Esophagus muscularis mucosa (tissue), 4 donors: ENCODE measurements at places on chromosomes 4 and X. TPM values are rescaled to one million over a fixed set of nuclear protein-coding genes. Genes with fewer than 3 reads are reported as not detected.

DNA sequence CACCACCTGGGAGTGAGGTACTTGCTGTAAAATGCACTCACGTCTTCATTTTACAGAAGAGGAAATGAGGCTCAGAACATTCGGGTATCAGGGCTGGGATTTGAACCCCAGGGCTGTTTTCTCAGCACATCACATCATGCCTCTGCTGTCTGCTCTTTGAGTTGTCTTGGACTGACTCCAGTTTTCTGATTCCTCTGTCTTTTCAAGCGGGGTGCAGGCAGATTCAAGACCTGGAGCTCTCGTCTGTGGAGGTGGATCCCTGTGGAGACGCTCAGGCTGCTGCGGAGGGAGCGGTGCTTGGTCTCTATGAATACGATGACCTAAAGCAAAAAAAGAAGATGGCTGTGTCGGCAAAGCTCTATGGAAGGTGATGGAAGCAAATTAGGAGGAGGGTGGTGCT is 6.3 kb downstream of the LAP3 start:
- no peak for DNase-seq
- H3K4me3 ChIP-seq, result no peak overlapping the region
- no peaks in the 10 kb centered on the region for H3K27me3 ChIP-seq

GRCh38 chr4:8195841-8196458 is 3.1 kb upstream of the SH3TC1 start:
- H3K27me3 ChIP-seq, result no peaks in the 10 kb centered on the region
- H3K4me3 ChIP-seq, result no peak overlapping the region
- DNase-seq, result no peak
- peaks cover 55% of the 10 kb centered on the region for H3K4me1 ChIP-seq

Gene PLK4
- total RNA-seq, result 0.78 TPM

Gene SSX1
- not detected for total RNA-seq

GRCh38 chrX:115214151-115214550 is 19.7 kb downstream of the LRCH2 start:
- H3K27me3 ChIP-seq, result no peaks in the 10 kb centered on the region
- no peak overlapping the region for H3K27ac ChIP-seq
- H3K4me1 ChIP-seq, result no peaks in the 10 kb centered on the region
- no peaks in the 10 kb centered on the region for H3K36me3 ChIP-seq
- no peak for DNase-seq
- H3K4me3 ChIP-seq, result no peak overlapping the region

DNA sequence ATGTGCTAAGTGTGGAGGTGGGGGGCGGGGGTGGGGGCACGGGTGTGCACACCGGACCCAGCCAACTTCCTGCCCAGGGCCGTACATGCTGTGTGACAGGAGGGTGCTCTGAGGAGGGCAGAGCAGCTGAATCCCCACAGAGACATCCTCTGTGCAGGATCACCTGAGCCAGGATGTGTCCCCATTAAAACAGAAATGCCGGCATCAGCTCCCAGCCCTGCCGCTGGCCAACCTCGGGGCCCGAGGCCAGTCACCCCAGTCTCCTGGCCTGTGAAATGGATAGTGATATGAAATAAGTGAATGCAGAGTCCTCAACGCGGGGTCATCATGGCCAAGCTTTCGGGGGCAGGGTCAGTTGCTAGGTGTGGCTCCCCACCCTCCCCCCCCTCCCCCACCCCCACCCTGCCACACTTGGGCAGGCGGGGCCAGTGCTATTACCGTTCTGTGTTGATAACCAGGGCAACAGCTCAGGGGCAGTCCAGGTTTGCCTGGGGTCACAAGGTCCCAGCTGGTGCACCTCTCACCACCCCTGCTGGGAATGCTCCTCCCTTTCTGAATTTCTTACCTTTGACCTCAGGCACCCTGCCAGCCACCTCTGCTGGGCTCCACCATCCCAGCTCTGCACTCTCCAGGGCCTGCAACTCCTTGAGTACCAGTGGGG is 227.2 kb upstream of the PSAPL1 start:
- H3K4me1 ChIP-seq, result no peaks in the 10 kb centered on the region
- H3K4me3 ChIP-seq, result no peak overlapping the region
- DNase-seq, result no peak
- H3K27me3 ChIP-seq, result no peaks in the 10 kb centered on the region
- H3K36me3 ChIP-seq, result no peaks in the 10 kb centered on the region

Gene ETNPPL
- total RNA-seq, result not detected

- no peaks in the 10 kb centered on the region for H3K27me3 ChIP-seq
- no peaks in the 10 kb centered on the region for H3K36me3 ChIP-seq
- no peak overlapping the region for H3K27ac ChIP-seq
- no peak overlapping the region for H3K4me3 ChIP-seq
- no peak for DNase-seq
Observed at GRCh38 chrX:77930581-77930980, 20.1 kb downstream of the ATP7A start.

DNA sequence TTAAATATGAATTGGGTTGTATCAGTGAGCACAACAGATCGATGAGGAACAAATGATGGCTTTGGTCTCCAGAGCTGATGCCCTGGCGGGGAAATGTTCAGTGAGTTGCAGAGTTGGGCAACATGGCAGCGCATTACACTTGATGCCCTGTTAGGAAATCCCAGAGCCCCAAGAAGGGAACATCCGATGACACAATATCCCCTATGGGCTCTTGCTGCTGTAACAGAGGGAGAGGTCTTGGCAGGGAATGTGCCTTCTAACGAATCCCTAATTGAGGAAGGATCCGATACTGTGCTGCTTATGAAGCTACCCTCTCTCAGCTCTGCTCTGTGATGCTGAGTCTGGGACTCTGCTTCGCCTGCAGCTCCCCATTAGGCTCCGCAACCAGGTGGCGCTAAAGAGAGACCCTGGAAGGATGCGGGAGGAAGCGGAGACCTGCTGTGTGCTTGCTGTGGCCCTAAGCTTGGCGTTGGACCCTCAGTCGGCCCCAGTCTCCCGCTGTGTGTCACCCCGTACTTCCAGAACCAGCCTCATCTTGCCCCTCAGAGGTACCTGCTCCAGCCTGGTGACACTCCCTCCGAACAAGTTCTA is 38.9 kb downstream of the PDHA1 start:
- no peaks in the 10 kb centered on the region for H3K4me1 ChIP-seq
- peaks cover 1% of the 10 kb centered on the region for H3K27me3 ChIP-seq
- no peaks in the 10 kb centered on the region for H3K36me3 ChIP-seq
- no peak overlapping the region for H3K27ac ChIP-seq

DNA sequence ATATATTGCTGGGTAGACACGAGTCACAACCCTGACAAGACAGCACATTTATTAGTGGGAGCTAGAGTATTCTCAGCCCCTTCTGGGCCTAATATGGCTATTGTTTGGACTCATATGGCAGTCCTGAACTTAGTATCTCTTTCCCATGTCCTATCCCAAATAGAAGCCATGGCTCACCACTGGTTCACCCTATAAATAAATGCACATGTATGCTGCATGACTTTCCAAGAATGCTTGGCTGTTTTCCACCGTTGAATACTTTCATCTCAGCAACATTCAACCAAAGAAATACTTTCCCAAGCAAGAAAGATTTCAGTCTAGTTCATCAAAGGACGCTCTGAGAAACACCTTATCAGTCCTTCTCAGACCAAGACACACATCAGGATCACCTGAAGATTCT is 36.7 kb downstream of the SMPX start:
- H3K4me1 ChIP-seq, result no peaks in the 10 kb centered on the region
- no peaks in the 10 kb centered on the region for H3K27me3 ChIP-seq
- no peak overlapping the region for H3K4me3 ChIP-seq

DNA sequence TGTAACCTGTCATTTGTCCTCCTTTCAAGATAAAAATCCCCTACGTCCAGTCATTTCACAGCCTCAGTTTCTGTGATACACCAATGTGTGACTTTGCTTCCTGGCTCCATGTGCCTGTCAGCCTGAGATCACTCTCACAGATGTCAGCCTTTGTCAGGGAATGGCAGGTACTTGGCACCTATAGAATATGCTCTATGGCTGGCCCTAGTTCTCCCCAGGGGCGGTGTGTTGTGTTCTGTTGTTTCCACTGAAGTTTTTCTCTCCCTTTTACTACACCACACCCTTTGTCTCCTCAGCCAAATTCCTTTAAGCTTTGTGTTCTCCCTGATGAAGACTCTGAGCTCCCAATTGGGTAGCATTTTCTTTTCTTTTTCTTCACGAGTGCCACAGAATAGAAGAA is 81.7 kb downstream of the ALPK1 start:
- no peak overlapping the region for H3K4me3 ChIP-seq
- no peak overlapping the region for H3K27ac ChIP-seq
- no peaks in the 10 kb centered on the region for H3K27me3 ChIP-seq
- H3K4me1 ChIP-seq, result no peaks in the 10 kb centered on the region
- no peak for DNase-seq

Gene PLAC1
- total RNA-seq, result not detected

DNA sequence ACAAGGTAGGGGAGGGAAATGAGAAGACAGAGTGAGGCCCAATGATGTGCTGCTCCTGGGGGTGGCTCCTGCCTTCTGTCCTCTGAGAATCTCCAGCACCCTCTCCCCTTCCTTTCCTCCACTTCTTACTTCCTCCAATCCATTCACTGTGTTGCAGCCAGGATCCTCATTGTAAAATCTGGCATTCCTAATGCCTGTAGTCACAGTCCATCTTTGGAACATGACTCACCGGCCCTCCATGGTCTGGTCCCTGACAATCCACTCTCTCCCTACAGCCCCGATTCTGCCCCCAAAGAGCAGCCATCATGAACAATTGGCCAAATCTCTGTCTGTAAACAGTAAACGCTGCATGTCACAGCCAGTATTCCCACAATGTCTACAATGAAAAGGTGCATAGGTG is 72.9 kb downstream of the CLNK start:
- H3K4me3 ChIP-seq, result no peak overlapping the region
- no peaks in the 10 kb centered on the region for H3K36me3 ChIP-seq
- H3K4me1 ChIP-seq, result no peaks in the 10 kb centered on the region
- DNase-seq, result no peak

GRCh38 chrX:23782455-23782854 is 518 bp upstream of the SAT1 start:
- H3K4me3 ChIP-seq, result peak overlapping the region; percentile 64
- peak overlapping the region; percentile 95 for H3K27ac ChIP-seq
- DNase-seq, result no peak
- peaks cover 30% of the 10 kb centered on the region for H3K4me1 ChIP-seq
- H3K27me3 ChIP-seq, result no peaks in the 10 kb centered on the region
- no peaks in the 10 kb centered on the region for H3K36me3 ChIP-seq

DNA sequence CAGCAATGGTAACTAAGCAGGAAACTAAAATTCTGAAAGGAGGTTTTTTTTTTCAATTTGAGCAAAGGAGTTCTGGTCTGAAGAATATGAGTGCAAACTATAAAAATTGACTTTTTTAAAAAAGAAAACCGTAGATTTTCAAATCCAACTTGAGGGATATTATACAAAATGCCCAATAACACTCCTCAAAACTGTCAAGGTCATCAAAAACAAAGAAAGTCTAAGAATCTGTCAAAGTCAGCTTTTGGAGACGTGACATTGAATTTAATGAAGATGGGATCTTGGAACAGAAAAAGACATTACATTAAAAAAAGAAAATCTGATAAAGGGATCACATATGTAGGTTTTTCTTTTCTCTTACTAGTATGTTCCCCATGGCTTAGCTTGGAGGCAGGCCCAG is 40.4 kb upstream of the AR start:
- DNase-seq, result no peak
- no peaks in the 10 kb centered on the region for H3K36me3 ChIP-seq
- no peaks in the 10 kb centered on the region for H3K27me3 ChIP-seq
- no peak overlapping the region for H3K4me3 ChIP-seq

Gene PFKFB1
- total RNA-seq, result not detected

DNA sequence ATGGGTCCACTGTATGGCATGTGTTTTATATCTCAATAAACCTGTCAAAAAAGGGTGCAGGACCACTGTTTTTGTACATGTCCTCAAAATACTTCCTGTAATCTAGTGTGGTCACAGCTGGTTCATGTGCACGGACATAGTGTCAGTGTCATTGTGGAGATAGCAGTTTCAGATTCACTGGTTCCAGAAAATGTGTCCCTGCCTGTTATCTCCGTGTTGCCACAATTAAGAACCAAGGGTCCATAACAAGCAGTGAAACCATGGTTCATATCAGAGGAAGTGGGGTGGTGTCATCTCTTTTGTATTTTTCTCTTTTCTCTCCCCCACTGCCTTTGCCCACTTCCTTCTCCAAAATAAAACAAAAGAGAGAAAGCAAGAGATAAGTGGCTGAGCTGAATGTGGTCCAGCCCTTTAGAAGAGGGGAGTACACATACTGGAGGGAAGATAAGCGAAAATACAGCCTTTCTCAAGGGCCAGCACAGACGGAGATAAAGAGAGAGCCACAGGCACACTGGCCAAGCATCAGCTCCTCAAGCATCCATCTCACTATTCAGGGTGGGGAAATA is 51.2 kb downstream of the TBL1X start:
- no peak overlapping the region for H3K27ac ChIP-seq
- H3K4me3 ChIP-seq, result no peak overlapping the region
- no peaks in the 10 kb centered on the region for H3K27me3 ChIP-seq
- H3K36me3 ChIP-seq, result no peaks in the 10 kb centered on the region
- DNase-seq, result no peak
- peaks cover 17% of the 10 kb centered on the region for H3K4me1 ChIP-seq

- H3K4me3 ChIP-seq, result no peak overlapping the region
- no peaks in the 10 kb centered on the region for H3K4me1 ChIP-seq
- no peak overlapping the region for H3K27ac ChIP-seq
- H3K27me3 ChIP-seq, result no peaks in the 10 kb centered on the region
- no peak for DNase-seq
Observed at GRCh38 chrX:105120463-105120862, 100.0 kb downstream of the TEX13A start.

DNA sequence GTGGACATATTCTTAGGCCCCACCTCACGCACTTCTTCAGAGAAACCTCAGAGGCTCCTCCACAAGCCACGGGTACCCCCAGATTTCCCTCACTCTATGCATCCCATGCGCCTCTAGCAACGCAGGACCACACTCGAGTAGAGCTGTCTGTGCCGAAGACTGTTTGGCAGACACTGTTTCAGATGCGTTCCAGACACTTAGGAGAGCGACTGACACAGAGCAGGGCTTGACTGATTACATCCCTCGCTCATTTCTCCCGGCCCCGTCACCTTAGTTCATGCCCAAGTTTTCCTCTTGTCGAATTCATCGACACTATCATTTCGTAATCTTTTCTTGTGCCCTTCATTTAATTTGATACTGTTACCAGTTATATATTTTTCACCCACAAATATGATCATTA is 15.0 kb downstream of the SORBS2 start:
- DNase-seq, result peak; percentile 74
- no peak overlapping the region for H3K27ac ChIP-seq
- peaks cover 39% of the 10 kb centered on the region for H3K4me1 ChIP-seq
- H3K27me3 ChIP-seq, result no peaks in the 10 kb centered on the region
- H3K36me3 ChIP-seq, result no peaks in the 10 kb centered on the region

Gene GDPD2
- not detected for total RNA-seq
